AML-193 (cell line): ENCODE measurements at places on chromosomes 7 and 10.
A peak's percentile ranks its signal among the peaks of the same experiment; 100 is the strongest.

GRCh38 chr7:68537774-68538071 is 1060.6 kb upstream of the AUTS2 start:
- DNase-seq = no peak

DNA sequence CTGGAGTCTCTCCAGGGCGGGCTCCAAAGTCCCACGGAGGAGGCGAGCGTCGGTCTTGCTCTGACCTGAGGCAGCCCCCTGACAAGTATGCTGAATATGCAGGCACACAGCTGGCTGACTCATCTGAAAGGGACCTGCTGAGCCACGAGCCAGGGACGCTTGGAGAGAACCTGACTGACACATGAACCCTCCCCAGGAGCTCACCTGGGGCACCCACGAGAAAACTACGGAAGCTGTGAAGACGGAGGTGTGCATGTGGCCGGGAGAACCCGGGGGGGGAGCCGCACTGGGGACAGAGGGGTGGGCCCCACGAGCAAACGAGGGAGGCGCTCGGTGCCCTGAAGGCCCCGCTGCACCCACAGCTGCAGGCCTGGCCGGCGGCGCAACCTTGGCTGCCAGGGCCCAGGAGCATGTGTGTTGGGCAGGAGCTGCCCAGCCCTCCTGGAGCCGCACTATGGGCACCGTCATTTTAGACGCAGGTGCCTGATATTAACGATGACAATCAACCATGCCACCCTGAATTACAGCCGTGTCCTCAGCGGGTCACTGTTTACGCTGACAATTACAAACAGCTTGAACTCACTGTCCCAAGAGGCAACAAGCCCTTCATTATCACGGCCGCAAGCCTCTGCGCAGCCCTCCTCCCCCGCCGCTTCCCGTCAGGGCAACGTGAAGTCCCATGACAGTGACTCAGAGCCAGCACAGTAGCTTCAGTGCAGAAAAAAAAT is 64.7 kb downstream of the DIP2C start:
- no peak for DNase-seq

DNA sequence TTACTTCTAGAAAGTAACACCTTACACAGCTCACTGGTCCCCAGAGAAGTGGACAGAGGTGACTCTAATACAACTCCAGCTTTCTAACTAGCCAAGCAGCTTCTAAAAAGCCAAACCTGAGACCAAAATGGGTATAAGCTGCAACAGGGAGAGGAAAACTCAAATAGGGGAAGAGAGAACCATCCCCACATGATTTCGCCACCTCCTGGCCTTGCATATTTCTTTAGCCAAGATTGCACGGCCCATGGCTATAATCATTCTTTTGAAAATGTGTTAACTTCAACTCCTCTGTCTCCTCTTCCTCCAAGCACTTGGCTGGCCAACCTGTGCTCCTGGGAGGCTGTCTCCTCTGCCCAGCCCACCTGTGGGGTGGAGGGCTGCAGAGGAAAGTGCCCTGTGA is 28.7 kb downstream of the NUP42 start:
- DNase-seq = peak; percentile 56

GRCh38 chr10:33217854-33218253 is 116.6 kb downstream of the NRP1 start:
- DNase-seq = no peak

- DNase-seq = no peak
These were observed 469.8 kb upstream of the POT1 start for GRCh38 chr7:125399408-125399807.

DNA sequence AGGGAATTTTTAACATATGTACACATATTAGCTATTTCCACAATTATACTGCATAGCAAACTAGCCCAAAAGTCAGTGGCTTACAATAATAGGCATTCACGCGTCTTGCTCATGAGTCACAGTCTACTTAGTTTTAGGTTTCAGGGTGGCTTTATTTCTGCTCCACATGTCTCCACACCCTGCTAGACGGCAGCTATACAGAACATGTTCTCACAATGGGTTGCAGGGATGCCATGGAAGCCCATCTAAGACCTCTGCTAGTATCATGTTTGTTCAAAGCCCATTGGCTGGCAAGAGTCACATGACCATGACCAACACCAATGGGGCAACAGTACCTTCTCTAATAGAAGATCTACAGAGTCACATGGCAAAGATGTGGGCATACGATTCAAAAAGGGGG is 96.3 kb upstream of the NEBL start:
- DNase-seq = no peak

DNA sequence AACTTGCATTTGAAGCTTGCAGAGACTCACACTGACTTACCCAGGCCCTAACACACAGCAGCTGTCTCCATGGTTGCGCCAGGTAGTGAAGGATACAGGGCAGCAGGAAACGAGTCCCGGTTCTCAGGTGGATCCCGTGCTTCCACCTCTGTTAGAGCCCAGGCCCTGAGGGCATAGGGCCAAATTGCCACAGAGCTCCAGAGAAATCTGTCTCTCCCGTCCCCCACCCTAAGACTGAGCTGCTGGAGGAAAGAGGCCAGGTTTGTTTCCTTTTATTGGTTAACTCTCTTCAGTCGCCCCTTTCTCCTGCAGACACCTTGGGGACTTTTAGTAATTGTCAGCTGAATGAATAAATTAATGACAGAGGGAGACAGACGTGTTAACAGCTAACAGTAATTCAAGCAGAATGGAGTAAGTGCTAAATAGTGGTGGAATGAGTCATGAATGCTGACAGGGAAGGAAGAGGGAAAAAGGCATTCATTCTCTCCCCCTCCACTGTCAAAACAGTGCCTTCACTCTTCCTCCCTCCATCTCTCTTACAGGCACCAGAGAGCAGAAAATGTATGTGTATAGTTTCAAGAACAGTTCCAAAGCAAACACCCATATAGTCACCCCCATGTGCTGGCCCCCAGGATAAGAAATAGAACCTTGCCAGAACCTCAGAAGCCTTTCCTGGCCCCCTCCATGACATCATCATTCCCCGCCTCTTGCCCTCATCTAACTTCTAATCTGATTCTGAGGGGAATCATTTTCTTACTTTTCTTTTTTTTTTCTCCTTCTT is 16.8 kb upstream of the DLG5 start:
- DNase-seq = no peak

DNA sequence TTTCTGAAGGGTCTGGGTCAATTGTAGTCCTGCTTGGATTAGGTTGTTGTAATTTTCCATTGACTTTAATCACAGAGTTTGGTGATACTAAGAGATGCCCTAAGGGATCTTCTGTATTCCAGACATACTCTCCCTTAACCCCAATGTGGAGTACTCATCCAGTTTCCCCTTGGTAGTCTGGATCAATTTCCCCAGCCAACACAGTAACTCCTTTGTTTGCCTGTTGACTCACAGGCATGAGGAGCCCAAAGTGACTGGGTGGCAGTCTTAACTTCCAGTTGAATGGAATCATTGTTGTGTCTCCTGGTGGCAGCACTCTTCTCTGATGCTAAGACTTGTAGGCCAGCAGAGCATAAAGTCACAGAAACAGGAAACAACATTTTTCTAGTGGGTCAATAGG is 41.5 kb upstream of the PIK3CG start:
- DNase-seq = no peak

GRCh38 chr10:76543655-76544054 is 1094.0 kb downstream of the KCNMA1 start:
- DNase-seq = no peak
